ENCODE measurements at places on chromosomes 6 and 20.

GRCh38 chr6:11412616-11413015 is 124.9 kb upstream of the TMEM170B start:
- no peak for DNase-seq

GRCh38 chr6:157240059-157240959 is 83.0 kb downstream of the TMEM242 start:
- DNase-seq, result peak; percentile 55

GRCh38 chr6:110705543-110705942 is 109.7 kb downstream of the CDK19 start:
- DNase-seq, result no peak

DNA sequence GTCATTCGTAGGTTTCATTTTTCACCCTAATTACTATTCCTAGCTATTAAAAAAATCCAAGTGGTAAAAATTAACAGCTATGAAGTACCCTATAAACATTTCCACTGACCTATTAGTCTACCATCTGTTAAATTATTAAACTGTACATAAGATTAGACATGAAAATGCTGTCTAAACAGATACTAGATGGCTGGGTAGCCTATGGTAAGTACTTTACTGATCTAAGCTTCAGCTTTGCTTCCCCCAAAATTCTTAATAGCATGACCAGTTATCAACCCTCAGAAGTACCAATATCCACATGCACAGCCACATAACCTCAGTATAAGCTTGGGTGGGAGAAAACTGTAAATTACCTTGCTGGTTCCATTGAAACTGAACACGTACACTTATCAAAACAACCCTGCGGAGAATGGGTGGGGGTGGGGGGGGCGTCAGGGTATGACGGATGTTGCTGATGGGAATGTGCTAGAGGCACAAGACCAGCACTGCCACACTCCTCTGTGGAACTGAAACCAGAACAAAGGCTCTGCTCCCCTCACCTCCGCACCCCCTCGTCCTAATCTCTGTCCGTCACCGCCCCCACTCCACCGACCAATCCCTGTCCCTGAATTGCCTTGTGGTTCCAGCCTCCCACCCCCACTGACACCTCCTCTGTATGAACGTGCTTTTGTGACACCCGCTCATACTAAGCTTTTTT is 45.3 kb downstream of the B4GALT5 start:
- peak; percentile 17 for DNase-seq

GRCh38 chr6:138873191-138873590 is 77.3 kb downstream of the ECT2L start:
- DNase-seq, result no peak

DNA sequence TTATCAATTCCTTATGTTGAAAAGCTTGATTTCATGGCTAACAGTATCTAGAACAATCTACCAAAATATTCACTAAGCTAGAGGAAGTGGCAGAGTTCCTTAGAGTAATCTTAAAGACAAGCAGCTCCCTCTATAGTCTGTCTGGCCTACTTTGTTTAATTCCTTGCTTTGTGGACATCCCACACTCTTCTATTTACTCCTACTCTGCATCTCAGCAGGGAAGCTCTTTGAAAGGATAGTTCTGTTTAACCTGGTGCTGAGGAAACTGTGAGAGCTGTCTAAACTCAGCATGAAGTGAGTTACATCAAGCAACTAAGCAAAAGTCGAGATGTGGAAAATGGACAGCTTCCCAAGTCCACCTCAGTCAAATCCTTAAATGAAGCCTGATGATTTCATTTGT is 4.3 kb downstream of the REV3L start:
- peak; percentile 88 for DNase-seq

DNA sequence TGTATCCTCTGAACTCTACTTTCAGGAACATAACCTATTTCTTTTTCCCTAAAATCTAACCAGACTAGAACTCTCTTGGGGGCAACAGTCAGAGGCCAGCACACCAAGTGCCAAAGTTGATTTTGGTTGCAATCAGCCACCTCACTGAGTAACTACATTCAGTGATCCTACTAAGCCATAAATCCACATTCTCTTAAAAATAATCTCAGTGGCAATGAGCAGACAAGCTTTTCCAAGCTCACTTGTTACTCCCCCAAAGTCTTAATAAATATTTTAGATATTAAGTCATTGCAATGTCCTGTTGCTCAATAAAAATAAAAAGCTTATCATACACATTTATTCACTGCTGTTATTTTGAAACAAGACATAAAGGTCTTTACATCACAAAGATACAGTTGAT is 9.8 kb downstream of the RGS17 start:
- DNase-seq, result no peak

DNA sequence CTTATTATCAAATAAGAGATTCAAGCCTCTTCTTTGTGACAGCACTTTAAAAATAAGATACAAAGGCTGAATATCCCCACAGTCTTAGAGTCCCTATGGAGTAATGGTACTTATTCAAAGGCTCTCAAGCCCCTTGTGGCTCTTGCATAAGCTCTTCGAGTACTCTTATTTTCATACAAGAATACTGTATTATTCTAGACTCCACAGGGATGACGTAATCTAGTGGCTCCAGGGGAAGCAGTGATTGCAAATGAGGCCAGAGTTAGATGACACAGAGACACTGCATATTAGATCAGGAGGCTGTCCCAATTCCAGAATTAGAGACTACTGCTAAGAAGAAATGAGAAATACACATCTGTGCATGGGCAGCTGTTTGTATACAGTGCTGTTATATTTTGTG is 1195.9 kb upstream of the MAP3K7 start:
- DNase-seq, result peak; percentile 9

DNA sequence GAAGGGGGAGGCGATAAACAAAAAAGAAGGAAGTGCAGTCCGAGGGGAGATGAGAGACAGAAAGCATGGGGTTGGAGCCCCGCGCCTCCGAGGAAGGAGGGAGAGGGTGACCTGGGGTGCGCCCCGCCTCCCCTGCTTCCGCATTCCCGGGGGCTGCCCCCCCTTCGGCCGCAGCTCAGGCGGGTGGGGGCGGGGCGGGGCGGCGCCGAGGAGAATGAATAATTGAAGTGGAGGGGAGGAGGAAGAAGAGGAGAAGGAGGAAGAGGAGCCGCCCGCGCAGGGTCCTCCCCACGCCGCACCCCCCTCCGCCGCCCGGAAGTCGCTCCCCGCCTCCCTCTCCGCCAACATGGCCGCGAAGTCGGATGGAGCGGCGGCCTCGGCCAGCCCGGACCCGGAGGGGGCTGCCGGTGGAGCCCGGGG is at the start of gene XKR7:
Gene XKR7 (plus strand): TSS at position 322 of the 420 bp plus-strand sequence. CDS start 25 bp downstream, at position 347.
- DNase-seq, result peak; percentile 59

- no peak for DNase-seq
Observed at GRCh38 chr6:45350186-45350710, 22.1 kb downstream of the RUNX2 start.

DNA sequence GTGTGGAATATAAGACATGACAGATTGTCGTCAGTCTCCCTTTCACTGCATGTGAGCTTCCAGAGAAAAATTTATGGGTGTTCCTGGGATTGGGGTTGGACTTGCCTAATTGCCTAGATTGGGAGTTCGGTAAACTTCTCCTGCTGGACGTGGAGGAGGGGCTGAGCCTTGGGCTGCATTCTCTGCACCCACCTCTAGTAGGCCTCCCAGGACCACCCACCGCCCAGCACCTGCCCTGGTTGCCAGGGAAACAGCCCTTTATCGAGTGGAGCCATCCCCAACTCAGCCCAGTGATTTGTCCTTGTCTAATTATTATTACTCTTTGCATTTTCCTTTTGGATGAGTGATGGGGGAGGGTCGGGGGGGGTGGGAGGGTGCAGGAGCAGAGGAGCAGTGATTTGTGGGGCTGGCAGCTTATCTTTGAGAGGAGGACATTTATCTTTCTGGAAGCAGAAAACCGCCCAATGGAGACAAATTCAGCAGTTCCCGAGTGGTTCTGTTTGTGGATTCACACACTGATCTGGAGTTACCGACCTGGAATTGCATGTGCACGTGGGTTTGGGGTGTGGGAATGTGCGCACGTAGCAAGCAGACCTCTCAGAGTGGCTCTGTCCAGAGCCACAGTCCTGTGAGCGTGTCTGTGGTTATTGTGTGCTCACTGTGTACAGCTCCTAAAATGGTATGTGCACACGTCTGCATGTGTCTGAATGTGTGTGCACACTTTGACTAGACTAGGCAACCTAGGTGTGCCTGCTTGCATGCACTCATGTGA is 104.5 kb downstream of the DHX35 start:
- peak; percentile 90 for DNase-seq

DNA sequence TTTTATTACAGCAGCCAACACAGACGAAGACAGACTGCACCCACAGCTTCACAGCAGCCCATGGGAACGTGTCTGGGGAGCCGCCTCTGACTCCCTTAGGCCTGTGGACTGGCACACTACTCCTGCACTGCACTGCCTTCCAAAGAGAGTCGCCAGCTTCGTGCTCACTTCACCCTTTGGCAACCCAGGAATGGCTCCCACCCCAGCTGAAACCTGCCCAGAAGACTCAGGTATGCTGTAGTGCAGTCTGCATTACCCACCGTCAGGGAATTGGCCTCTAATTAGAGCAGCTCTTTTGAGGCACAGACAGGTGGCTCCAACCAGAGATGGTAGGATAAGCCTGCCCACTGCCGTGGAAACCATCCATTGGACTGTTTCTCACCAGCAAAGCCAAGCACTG is 39.9 kb upstream of the FRMD1 start:
- DNase-seq, result no peak

DNA sequence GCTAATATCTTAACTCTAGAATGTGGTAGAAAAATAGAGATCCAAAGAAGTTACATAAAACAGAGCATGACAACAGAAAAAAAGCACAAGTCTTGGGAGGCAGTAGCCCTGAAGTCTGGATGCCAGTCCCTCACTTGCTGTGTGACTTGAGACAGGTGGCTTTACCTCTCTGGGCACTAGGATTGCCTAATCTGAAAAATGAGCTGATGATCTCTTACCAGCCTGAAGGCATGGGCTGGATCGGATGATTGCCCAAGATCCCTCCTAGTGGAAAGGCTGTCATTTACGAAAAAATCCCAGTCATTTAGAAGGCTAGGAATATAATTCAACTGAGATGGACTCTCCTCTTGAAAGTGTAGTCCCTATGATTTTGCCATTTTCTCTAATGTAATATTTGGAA is 10.9 kb upstream of the GCM1 start:
- DNase-seq, result no peak

DNA sequence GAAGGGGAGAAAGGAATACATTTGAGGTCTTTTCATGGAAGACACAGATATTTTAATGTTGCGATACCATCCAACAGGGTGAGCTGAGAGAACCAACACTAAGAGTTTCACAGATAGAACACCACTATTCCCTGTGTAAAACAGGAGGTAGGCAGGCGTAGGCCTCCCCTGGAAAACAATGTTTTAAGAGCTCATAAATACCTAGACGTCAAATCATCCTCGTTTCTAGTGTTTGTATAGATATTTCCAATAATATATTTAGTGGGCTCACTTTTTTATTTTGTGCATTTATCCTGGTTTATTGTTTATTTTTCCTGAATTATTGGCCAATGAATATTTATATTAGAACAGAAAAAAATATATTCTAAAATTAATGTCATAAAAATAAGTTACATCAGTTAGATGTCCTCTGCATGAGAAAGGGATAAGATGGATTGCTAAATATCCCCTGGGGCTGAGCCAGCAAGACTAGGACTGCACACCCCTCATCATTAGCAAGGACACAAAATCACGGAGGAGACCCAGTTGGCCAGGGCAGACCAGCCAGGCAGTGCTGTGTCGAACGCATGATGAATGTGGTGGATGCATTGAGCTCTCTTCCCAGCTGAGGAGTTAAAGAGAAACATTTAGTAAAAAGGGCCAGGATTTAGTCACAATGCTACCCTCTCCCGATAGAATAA is 380.5 kb downstream of the C6orf118 start:
- no peak for DNase-seq

DNA sequence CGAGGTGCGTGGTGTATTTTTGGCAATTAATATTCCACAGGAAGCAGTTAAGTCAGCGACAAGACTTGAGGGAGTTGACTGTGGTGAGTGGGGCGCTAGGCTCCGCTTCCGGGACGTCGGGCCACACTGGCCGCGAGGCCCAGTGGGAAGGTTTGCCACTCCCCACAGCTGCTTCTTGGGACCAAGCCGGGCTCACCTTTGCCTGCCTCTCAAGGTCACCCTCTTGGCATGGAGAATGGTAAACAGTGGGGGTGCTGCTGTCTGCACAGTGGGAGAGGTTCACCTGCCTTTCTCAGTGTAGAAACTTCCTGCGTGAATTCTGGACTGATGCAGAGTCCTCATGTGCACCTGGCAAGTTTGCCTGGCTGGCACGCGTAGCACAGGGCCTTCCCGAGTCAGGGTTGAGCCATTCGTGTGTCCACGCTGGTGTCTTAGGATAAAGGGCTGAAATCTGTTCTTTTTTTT is 6.4 kb downstream of the OSBPL2 start:
- DNase-seq, result no peak

DNA sequence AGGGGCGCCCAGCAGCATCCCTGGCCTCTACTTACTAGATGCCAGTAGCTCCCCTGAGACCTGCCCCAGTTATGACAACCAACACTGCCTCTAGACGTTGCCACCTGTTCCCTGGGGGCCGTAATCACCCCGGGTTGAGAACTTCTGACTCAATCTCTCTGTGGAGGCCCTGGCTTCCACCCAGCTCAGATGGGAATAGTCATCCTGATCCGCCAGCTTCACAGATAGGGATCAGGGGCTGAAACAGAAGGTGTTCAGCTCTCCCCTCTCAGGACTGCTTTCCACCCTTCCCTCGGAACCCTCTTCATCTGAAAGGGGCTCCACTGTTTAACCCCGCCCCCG is 3.3 kb downstream of the CAPN11 start:
- DNase-seq, result no peak

GRCh38 chr6:160775792-160776580 is 73.9 kb downstream of the PLG start:
- DNase-seq, result no peak

DNA sequence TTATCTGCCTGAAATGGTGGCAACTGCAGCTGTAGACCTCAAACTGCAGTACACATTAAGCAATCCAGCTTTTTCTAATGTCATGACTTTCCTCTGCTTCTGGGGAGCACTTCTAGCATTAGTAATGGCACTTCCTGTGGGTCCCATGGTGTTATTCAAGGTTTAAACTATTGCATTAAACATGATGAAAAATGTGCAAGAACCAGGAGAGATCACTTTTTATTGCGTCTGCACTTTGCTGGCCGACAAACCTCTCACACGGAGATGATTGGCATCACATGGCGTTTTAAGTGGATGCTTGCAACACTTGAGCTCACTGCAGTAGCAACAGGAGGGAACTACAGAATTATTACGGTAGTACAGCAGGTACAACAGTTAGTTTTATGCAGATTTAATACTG is 148.4 kb downstream of the HIVEP2 start:
- DNase-seq, result no peak

- DNase-seq, result no peak
Observed at GRCh38 chr6:169169375-169169774, 84.3 kb downstream of the THBS2 start.

GRCh38 chr6:44122801-44123200 is 4.5 kb downstream of the MRPL14 start:
- DNase-seq, result no peak

Data from neural progenitor cell (in vitro differentiated cells).